ENCODE measurements at places on chromosomes 16 and 17.
A peak's percentile ranks its signal among the peaks of the same experiment; 100 is the strongest.

DNA sequence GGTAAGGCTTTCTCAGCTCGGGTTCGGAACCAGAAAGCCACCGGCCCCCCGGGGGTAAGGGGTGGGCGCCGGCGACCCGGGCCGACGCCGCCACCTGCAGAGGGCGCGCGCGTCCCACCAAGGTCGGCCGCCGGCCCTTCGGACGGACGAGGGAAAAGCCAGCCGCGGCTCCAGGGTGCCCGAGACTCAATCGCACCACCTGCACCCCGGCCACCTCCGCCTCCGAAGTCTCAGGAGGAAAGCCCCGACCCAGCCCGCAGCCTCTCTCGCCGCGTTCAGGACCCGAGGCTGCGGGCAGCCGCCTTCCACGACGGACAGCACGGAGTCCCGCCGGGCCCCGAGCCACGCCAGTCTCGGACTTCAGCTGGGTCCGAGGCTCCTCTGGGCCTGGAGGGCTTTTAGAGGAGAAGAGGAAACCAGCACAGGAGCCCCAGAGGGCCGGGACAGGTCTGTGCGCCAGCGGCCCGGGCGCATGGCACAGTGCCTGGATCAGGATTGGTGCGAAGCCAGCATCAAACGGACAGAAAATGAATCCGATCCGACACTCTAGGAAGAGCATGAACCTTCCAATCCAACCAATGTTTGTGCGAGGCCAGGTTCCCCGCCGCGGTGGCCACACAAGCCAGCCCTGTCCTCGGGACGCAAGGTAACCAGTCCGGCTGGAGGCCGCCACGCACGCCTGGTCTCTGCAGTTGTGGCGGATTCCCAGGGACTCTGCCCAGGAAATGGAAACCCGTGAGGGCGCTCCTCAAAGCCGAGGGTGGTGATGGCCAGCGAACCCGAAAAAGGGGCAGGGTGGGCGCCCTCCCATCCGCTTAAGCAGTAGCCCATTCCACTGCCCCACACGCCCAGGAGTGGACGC is 6.7 kb downstream of the CBX8 start:
- DNase-seq, result peak; percentile 41

GRCh38 chr16:48946686-48947370 is 334.8 kb downstream of the CBLN1 start:
- no peak for DNase-seq

DNA sequence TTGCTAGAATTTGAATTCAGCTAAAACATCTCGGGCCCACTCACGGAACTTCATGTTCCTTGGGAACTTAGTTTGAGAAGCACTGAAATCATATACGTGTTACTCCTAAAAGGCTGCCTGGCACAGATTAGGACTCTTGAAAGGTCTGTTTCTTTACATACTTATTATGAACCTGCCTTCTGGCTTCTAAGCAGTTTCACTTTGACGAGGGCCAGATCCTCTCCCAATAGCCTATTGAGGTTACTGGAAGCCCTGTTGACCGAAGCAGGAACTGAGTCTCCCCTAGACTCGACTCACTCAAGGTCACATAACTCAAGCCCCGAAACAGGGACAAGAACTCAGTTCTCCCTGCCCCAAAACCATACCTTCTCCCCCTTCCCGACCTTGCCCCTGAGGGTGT is 121.9 kb upstream of the PLCG2 start:
- DNase-seq, result no peak

GRCh38 chr16:11177578-11178160 is 78.3 kb downstream of the SOCS1 start:
- no peak for DNase-seq

DNA sequence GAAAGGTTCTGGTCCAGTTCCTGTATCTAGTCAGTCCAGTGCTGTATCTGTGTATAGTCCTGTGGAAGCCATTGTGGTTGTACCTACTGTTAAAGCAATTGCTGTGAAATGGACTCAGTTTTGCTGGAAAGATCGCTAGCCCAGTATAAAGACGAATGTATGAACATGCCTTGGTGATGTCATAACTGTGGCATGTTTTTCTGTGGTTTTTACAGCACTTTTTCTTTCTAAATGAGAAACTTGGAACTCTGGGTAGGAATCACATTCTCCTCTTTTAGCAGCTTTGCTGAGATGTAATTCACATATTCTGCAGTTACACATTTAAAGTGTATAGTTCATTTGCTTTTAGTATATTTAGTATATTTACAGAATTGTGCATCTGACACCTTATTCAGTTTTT is 58.1 kb downstream of the MAP2K4 start:
- no peak for DNase-seq

- no peak for DNase-seq
Observed at GRCh38 chr17:10162096-10162495, 36.3 kb downstream of the GAS7 start.

DNA sequence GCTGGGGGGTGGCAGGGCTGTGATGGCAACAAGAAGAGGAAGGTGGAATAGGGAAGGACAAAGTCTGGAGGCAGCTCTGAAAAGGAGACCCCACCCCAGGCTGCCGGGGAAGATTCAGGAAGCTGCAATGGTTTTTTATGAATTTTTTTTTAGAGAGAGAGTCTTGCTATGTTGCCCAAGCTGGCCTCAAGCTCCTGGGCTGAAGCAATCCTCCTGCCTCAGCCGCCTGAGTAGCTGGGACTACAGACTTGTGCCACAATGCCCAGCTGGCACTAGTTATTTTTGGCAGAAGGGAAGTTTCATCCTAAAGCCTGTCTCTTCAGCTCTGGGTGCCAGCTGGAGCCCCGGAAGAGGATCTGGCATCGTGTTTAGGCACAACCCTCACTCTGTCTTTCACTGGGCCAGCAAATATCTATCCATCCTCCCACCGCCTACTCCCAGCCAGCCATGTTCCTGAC is 1.3 kb upstream of the CES3 start:
- no peak for DNase-seq

DNA sequence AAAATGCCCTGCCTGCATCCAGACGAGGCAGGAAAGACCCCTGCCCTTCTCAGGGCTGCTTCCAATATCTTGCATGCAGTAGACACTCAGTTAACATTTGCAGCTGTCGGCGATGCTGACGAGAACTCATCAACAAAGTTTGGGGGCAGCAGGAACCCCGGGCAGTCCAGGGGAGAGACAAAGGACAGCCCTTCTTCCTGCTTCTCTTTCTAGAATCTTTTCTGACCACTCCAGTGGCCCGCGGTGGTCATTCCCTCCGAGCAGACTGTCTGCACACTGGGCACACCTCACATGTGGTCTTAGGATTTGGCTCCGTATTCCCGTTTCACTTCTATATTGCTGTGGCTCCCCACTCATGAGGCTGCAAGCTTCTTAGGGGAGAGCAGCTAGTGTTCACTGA is 31.0 kb upstream of the MFSD6L start:
- DNase-seq, result no peak

GRCh38 chr16:89801800-89802199 is 14.6 kb downstream of the FANCA start:
- DNase-seq, result no peak

GRCh38 chr17:19461681-19462080 is 50.6 kb downstream of the RNF112 start:
- DNase-seq, result no peak

- no peak for DNase-seq
Observed at GRCh38 chr16:50917950-50918703, 176.2 kb downstream of the CYLD start.

- no peak for DNase-seq
Observed at GRCh38 chr16:86718118-86718517, 139.8 kb downstream of the FOXL1 start.

GRCh38 chr17:45432405-45433158 is at the start of gene ARHGAP27:
Gene ARHGAP27, minus strand, starts transcription at chr17:45432870. Its CDS starts 2,591 bp downstream, at chr17:45430279.
- no peak for DNase-seq

- DNase-seq, result no peak
Observed at GRCh38 chr17:2563543-2563942, 29.9 kb upstream of the PAFAH1B1 start.

GRCh38 chr17:58279736-58280479 is 827 bp downstream of the MPO start:
- DNase-seq, result no peak

DNA sequence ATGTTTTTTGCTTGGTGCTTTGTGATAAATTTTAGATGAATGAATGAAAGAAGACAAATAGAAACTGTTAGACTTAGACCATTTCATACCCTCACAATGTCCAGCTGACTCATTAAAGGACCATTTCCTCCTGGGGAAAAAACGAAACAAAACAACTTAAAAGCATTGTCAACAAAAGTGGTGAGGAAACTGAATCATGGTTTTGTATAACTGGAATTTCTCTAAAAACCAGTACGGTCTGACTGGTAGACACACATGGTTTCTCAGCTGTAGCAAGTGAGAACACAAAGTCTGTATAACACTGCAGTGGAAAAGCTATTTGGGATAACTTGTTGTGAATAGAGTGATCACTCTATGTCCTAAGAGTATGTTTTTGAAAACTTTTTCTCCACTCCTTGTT is 5.3 kb upstream of the DDX52 start:
- DNase-seq, result no peak

- peak; percentile 6 for DNase-seq
Observed at GRCh38 chr16:81885976-81886586, 107.0 kb downstream of the PLCG2 start.

GRCh38 chr17:80102664-80103448 is 1.5 kb downstream of the GAA start:
- DNase-seq, result no peak

- DNase-seq, result no peak
Observed at GRCh38 chr16:6160871-6161270, 1063.3 kb upstream of the EEF2KMT start.

DNA sequence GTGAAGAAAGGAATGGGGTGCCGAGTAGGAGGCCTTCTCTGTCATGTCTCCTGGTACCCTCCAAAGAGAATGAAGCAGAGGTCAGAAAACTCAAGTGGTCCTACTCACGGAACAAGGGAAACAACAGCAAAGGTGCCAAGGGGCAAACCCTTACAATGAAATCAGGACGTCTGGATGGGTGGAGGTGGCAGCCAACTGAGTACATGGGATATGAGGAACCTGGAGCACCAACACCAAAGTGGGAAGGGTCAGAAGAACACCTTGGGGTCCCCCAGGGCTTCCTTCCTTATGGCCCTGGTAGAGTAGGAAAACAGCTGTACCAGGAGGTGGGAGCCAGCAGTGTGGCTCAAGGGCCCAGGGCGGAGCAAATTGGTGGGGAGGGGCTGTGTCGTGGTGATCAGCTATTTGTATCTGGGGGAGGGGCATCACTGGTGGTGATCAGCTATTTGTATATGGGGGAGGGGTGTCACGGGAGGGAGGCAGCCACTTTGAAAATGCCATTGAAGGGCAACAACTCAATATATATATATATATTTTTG is 643 bp downstream of the HIGD1B start:
- DNase-seq, result no peak

DNA sequence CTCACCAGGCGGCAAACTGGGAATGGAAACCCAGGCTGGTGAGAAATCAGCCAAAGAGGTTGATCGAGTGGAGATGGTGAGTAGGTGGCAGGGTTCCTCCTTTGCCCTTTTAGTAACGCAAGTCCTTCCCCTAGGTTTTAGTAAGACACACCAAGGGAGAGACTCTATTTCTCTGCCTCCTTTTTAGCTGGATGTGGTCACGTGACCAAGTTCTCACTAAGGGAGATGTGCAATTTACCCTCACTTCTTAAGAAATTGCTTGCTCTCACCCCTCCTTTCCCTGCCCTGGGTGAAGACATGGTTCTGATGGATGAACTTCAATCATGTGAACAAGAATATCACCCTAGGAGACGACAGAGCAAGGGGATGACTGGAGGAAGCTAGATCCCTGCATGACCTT is 99.8 kb upstream of the FOXF1 start:
- no peak for DNase-seq

GRCh38 chr16:22710326-22710725 is 103.6 kb upstream of the HS3ST2 start:
- DNase-seq, result no peak

DNA sequence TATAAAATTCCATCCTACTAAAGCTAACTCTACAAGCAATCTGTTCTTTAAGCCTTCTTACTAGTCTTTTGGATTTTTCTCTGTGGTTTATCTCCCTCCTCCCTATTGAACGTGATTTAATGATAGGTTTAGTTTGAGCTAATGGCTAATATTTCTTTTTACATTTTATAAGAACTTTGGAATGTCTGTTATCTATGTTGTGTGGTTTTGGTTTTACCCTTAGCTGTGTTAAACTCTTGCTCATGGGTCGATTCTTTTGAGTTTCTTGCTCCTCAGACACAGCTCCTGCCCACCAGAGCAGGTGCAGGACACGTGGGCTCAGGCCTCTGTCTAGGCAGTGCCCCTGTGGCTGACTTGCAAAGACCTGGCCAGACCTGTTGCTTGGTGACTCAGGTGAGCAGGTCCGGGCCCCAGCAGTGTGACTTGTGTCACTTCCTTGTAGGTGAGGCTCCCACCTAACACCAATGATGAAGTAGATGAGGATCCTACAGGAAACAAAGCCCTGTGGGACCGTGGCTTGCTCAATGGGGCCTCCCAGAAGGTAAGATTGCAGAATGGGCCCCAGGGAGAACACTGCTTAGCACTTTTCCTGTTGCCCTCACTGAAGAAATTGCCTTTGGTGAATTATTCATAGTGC is 45.1 kb downstream of the SF3B3 start:
- no peak for DNase-seq

GRCh38 chr16:70665806-70666735 is 19.7 kb downstream of the IL34 start:
- DNase-seq, result no peak
